ENCODE measurements at places on chromosomes 6 and 20. TPM values are rescaled to one million over a fixed set of nuclear protein-coding genes. Genes with fewer than 3 reads are reported as not detected.

DNA sequence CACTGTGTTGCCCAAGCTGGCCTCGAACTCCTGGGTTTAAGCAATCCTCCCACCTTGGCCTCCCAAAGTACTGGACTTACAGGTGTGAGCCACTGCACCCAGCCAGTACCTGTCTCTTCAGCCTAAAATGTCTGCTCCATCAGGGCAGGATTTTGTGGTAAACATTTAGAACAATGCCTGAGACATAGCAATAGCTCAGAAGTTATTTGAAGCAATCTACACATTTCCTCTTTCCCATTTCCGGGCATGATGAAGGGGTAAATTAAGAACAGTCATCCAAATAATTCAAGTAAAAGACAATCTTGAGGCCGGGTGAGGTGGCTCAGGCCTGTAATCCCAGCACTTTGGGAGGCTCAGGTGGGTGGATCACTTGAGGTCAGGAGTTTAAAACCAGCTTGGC, 69.0 kb upstream of the ZNF217 start:
- no peak for DNase-seq

Gene CMTR1
- total RNA-seq = 53.0 TPM

DNA sequence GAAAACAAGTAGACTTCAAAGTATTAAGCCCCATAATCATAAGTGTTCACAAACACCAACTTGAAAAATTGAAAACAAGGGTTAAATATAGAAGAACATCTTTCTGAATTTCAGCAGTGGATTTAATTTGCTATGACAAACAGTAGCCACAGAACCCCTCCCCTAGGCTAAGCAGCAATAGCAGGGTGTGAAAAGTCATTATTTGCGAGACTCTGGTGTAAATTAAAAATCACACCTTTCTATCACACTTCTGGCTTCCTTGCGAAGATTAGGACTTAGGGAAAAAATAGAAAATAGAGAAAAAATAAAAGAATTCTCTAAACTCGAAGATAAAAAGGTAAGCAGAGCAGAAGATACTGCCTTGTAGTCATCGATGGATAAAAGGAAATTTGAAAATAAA, 6.1 kb downstream of the SAMD3 start:
- DNase-seq = no peak

Gene MARCKS
- total RNA-seq = 236 TPM

DNA sequence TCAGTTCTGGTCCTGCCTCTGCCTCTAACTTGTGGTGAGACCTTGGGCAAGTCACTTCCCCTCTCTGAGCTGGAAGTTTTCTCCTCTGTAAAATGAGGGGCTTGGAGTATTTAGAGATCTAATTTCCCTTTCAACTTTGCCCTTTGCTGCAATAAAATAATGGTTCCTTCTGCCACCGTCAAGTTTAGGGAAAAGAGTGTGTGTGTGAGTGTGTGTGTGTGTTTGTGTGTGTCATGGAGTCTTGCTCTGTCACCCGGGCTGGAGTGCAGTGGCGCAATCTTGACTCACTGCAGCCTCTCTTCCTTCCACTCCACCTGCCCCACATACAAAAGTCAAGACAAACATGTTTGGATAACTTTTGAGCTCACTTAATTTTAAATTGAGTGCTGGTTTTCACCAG, 39.2 kb upstream of the PIM1 start:
- no peak for DNase-seq

DNA sequence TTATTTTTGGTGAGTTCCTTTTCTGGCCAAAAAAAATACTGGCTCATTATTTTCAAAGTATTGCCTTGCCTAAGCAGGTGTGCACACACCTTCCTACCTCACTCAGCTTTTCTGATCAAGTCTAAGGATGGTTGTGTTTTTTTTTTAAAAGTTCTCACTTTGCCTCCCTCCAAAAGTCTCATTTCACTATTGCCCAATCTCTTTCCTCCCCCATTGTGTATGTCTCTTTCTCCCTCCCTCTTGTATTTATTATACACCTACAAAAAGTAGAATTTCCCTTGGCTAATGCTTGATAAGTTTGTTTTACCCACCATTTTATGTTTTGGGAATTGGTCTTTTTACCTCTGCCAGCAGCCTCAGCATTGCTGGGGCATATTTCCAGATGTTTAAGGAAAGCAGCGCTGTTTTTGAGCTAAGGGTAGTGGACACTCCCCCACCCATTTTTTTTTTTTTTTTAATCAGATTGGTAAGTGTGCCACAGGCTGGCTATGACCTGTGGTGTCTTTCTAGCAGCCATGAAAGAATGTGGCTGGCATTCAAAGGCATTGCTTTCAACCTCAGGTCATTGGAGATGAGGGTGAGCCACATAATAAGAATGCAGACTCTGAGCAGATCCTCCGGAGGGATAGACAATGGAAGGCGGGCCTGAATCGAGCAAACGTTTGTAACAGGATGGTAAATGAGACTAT, 668.6 kb downstream of the UTRN start:
- DNase-seq = no peak

Gene CYP24A1
- total RNA-seq = 7.1 TPM

Gene PDYN
- total RNA-seq = 0.19 TPM

Gene AKAP12
- 67.4 TPM for total RNA-seq

Gene ETV7
- 1.7 TPM for total RNA-seq

DNA sequence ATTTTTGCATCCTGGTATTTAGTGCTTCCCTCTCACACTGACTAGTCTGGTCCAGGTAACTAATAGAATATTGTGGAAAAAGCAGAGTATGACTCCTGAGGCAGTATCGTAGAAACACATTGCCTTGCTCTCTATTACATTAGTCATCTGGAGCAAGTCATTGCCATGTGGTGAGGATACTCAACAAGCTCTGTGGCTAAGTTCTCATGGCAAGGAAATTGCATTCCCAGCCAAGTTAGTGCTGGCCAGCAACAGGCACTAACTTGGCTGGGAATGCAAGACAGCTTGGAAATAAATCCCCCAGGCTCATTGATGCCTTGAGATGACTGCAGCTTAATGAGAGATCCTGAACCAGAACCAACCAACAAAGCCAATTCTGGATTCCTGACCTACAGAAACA, 39.7 kb upstream of the HTR1B start:
- DNase-seq = no peak

DNA sequence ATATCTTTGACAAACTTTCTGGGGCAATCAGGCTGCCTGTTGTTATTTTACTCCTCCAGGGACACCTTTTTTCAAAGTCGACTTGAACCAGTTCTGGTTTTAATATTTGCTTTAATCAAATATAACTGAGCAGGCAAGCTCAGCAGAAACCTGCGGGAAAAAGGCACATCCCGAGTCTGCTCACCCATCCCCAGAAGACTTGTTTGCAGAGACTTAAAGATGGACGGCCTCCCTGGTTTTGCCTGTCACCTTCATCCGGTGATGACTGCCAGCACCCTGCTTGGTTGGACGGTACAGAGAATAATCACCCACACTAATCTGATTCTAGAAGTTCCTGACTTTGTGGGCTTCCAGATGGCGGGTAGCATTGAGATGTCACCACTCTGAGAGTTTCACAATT, 36.8 kb downstream of the PPP1R3G start:
- no peak for DNase-seq

Gene HLA-DMB
- total RNA-seq = 0.43 TPM

Gene CASS4
- total RNA-seq = 0.38 TPM

DNA sequence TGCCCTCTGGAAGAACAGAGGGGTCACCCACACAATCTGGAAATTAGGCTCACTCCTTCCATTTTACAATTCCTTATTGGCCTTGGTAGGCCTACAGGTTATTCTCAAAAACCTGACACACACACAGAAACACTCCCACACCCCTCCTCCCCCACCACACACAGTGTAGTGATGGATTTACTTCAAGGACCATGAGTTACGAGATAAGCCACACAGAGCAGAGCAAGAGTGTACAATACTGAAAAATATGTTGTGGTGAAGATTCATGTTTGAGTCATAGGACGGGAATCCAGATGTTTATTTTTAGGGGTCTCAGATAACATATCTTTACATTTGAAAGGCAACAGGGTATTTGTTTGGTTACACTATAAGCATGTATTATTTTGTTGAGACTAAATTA, 291.9 kb downstream of the PLCB1 start:
- DNase-seq = no peak

GRCh38 chr20:50240092-50240491, 49.5 kb downstream of the CEBPB start:
- no peak for DNase-seq

GRCh38 chr20:13425381-13426135, 204.5 kb downstream of the ISM1 start:
- no peak for DNase-seq

DNA sequence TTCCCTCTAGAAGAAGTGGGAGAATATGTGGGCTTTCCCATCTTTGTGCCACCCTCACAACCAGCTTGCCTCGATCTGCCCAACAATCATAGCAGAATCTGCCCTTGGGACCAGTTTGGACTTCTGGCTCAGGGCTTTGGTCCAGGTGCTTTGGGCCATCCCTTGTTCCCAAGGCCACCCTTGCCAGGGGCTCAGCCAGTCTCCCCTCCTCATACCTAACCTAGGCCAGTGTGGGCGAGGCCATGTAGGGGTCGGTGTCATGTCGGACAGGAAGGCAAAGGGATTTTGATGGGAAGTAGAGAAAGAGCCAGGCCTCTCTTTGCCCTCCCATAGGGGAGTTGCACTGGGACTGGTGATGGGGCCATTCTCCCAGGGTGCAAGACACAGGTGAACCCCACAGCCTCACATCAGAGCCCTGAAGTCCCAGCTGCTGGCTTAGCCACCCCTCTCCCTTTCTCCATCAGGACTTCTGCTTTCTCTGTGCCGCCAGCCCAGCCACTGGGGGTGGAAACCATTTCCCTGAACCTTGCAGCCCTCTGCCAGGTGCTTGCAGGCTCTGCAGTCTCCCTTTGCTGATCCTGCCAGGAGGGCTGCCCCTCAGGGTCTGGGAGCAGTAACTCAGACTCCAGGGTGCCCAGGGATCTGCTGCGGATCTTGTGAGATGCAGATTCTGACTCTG, 60.7 kb downstream of the SLC24A3 start:
- DNase-seq = no peak

Gene CDSN
- total RNA-seq = not detected

Gene SLC35D3
- 0.41 TPM for total RNA-seq

GRCh38 chr20:25038103-25038410, 19.9 kb downstream of the ACSS1 start:
- no peak for DNase-seq

- DNase-seq = no peak
These were observed 276.0 kb downstream of the NRN1 start for GRCh38 chr6:5730585-5731263.

- no peak for DNase-seq
These were observed 114.3 kb upstream of the TMEM181 start for GRCh38 chr6:158445426-158446085.

Gene SLC17A3
- total RNA-seq = not detected

- DNase-seq = peak; percentile 71
These were observed 1.4 kb upstream of the CEP43 start for GRCh38 chr6:166997768-166998255.

GRCh38 chr20:24097506-24098245, 109.1 kb upstream of the GGTLC1 start:
- no peak for DNase-seq

DNA sequence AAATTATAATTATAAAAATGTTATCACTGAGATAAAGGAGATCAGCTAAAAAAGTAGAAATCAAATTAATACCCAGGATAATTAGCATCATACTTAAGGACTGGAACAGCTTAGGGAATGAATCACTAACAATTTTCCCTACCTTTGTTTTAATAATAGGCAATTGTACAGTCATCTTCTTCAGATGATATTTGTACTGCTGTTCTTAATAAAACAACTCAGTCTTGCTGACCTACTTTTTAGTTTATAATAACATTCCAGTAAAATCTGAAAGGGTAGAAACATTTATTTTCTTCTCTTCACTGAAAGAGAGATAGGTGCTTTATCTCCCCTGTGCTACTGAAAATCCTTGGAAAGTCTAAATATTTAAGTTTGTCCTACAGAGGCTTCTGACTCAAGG, 271.2 kb upstream of the THEMIS start:
- DNase-seq = no peak

DNA sequence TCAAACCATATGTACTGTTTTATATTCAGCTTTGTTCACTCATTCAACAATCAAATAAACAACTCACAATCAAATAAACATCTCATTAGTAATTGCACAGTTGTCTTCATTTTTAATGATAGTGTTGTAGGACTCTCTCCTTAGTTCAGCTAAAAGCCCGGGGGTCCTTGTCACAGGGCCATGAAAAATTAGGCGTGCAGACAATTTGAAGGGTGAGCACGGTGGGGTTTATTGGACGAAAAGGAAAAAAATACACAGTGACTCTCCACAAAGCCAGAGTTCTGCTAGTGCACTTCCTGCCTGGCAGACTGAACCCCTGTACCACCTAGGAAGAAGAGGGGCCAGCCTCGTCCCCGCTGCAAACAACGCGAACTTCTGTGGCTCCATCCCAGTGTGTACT, 257.6 kb upstream of the FLRT3 start:
- no peak for DNase-seq

DNA sequence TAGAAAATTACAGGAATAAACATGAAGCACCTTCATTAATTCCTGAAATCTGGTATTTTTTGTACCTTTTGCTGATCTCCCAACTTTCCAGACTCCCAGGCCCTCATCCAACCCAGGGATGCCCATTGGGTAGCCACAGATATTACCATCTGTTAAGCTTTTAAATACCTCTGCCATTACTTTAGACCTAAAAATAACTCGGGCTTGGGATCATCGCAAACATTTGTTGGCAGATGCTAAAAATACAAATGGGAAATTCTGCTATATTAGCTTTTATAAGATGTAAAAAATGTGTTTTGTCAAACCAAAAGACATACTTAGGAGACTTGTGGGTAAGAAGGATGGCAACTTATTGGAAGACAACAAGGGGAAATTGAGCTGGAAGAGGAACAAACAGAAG, 376.1 kb downstream of the CENPW start:
- DNase-seq = no peak

DNA sequence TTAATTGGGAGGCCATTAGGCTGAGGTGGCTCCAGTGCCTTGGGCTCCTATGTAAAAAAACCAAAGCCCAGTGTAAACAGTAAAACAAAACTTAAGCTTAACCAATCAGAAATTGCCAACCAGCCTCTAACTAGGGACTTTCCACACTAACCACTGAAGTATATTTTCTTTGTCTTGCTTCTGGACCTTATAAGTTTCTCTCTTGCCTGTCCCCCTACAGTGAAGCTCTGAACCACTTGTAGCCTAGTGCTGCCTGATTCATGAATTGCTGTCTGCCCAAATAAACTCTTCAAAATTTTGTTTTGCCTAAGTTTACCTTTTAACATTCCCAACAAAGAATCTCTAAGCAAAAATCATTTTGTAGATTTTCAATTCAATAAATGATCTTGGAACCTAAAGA, 28.2 kb downstream of the POPDC3 start:
- no peak for DNase-seq

GRCh38 chr6:33609019-33609418, 12.1 kb upstream of the ITPR3 start:
- no peak for DNase-seq
